ENCODE measurements at places on chromosomes 2 and 18. TPM values are rescaled to one million over a fixed set of nuclear protein-coding genes. Genes with fewer than 3 reads are reported as not detected.

ALLC gene
- total RNA-seq: not detected

LRRTM4 gene
- not detected for total RNA-seq

CBLN2 gene
- total RNA-seq: not detected

STAMBP gene
- 36.1 TPM for total RNA-seq

RGPD3 gene
- total RNA-seq: 0.18 TPM

RTTN gene
- 14.4 TPM for total RNA-seq

- no peak for DNase-seq
Measured at GRCh38 chr2:184047536-184047935, 550.8 kb upstream of the ZNF804A start.

DNA sequence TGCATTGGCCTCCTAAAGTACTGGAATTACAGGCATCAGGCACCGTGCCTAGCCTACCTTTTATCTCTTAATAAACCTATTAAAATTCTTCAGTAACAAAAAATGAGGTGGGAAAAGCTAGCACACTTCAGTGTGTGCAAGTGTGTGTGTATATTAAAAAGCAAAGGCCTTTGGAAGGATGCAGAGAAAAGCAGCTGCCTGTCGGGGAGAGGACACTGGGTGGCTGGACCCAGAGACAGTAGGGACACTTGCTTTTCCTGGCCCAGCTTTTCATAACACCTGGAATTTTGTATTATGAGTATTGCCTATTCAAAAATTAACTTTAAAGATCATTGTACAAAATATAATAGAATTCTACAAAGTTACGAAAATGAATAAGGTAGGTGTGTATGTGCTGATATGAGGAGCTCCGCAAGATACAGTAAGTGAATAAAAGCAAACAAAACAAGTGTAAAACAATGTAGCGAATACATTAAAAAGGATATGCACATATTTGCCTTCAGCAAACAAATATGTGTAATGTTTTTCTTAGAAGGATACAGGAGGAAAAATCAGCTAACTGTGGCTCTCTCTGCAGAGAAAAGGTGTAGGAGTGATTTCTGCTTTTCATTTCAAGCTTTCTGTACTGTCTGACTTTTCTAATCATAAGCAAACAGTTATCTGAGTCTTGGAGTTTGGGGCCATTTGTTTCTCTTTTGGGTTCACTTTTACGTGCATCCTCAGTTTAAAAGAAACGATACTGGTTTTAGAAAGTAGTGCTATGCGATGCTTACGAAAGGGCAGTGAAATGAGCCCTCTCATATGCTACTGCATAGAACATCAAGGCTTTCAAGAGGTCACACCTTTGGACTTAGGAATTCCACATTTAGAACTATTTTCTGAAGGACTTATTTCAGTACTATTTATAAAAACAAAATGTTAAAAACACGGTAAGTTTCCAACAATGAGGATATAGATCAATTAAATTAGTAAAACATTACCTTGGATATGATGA lies 70.8 kb downstream of the USP40 start:
- no peak for DNase-seq

GRCh38 chr18:73254564-73254963 lies 386.8 kb upstream of the NETO1 start:
- no peak for DNase-seq

DNA sequence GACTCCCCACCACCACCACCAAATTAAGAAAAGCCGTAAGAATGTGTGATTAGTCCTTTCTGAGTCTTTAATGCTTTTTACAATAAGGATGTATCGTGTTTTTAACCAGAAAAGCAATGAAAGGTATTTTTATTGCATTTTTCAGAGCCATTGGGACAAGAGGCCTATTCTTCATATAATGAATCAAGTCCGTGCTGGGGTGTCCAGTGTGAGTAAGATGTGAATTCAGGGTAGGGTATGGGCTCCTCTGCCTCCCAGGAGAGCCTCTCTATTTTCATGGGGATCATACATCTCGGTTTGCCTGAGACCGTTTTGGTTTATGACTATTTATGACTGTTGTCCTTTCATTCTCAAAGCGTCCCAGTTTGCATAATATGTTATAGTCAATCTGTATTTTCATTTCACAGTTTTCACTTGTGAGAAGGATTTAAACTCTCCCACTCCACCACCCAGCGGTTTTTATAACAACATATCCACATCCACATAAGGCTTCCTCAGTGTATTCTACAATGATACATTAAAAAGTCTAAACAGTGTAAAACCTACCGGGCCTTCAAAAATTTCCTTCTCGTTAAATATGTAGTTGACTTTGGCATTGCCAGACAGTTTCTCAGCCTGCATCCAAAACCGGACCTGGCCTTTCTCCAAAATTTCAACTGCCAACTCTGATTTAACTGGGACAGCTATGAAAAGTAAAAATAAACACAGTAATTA lies 80.8 kb upstream of the LPIN2 start:
- no peak for DNase-seq

All from esophagus squamous epithelium (tissue), 5 donors.